ENCODE measurements at places on chromosomes 3 and 15.

- DNase-seq, result no peak
Measured at GRCh38 chr3:4757575-4758248, 221.5 kb upstream of the BHLHE40 start.

DNA sequence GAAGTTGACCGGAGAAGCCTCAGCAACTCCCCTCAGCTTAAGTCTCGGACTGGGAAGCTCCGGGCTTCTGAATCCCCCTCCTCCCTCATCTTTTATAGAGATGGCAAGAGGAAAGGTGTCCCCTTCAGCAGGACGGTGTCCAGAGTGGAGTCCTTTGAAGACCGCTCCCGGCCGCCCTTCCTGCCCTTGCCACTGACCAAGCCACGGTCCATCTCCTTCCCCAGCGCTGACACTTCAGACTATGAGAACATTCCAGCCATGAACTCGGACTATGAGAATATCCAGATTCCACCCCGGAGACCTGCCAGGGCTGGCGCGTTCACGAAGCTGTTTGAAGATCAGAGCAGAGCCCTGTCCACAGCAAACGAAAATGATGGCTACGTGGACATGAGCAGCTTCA lies 2.4 kb downstream of the FGD5 start:
- DNase-seq, result no peak

DNA sequence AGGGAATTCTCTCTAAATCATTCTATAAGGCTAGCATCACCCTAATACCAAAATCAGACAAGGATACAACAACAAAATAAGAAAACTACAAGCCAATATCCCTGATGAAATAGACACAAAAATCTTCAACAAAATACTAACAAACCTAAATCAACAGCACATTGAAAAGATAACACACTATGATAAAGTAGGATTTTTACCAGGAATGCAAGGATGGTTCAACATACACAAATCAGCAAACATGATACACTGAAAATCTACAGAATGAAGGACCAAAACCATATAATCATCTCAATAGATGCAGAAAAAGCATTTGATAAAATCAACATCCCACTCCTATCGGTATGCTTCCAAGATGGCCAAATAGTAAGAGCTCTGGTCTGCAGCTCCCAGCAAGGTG lies 39.5 kb downstream of the ALDH1A2 start:
- no peak for DNase-seq

GRCh38 chr3:49359623-49360022 lies 1.5 kb upstream of the GPX1 start:
- DNase-seq, result peak; percentile 57

GRCh38 chr3:134860141-134860540 lies 65.1 kb downstream of the EPHB1 start:
- no peak for DNase-seq

- no peak for DNase-seq
Measured at GRCh38 chr3:12822725-12823373, 18.5 kb downstream of the RPL32 start.

- DNase-seq, result no peak
Measured at GRCh38 chr3:115293321-115293720, 146.2 kb upstream of the ZBTB20 start.

GRCh38 chr3:23004971-23005370 lies 198.2 kb upstream of the UBE2E2 start:
- peak; percentile 30 for DNase-seq

GRCh38 chr3:36763850-36764703 lies at the start of gene DCLK3:
DCLK3 (minus strand) TSS chr3:36764553; CDS start chr3:36764263, 290 bp downstream.
- DNase-seq, result peak; percentile 9

GRCh38 chr3:54527953-54528352 lies 399.9 kb downstream of the LRTM1 start:
- DNase-seq, result peak; percentile 16

DNA sequence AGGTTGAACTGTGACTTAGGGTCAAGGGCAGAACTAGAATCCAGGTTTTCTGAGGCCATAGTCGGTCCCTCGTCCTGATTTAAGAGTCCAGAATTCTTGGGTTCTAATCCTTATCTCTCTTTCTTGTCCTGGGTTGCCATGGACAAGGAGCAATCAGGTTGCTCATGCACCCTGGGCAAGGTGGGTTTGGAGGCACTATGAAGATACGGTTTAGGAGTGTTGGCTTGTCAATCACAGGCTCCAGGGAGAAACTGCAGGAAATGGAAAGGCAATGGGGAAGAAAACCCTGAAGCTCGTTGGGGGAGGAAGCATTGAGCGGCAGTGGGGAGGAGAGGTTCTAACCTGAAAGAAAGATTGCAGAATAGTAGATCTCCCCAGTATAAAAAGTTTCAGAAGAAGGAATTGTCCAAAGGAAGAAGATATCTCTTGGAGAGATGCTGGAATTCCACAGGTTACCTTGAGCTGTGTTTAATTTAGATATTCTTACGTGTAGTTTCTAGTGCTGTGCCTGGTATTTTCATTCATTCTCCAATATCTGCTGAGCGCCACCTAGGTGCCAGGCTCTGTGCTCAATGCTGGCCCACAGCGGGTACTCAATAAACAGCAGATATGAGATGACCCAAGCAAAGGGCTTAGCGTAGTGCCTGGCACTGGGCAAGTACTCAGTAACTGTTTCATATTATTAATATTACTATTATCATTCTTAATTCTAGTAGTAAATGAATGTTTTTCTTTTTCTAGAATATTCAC lies 2.0 kb downstream of the ACAN start:
- no peak for DNase-seq

DNA sequence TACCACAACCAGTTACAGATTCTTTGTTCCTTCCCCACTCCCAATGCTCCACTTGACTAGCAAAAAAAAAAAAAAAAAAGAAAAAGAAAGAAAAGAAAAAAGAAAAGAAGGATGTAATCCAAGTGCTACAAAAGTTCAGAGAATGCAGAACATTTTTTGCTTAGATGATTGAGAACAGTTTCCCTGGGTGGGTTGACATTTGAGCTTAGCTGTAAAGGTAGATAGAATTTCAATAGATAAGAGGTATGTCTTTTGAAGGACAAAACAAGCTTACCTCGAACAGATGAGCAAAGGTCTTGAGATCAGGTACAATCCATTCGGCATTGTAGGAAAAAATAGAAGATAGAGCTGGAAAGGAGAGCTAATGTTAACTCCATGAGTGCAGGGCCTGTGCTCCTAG lies 344.6 kb upstream of the NECTIN3 start:
- DNase-seq, result no peak

GRCh38 chr3:55294557-55294956 lies 192.5 kb downstream of the WNT5A start:
- peak; percentile 52 for DNase-seq

DNA sequence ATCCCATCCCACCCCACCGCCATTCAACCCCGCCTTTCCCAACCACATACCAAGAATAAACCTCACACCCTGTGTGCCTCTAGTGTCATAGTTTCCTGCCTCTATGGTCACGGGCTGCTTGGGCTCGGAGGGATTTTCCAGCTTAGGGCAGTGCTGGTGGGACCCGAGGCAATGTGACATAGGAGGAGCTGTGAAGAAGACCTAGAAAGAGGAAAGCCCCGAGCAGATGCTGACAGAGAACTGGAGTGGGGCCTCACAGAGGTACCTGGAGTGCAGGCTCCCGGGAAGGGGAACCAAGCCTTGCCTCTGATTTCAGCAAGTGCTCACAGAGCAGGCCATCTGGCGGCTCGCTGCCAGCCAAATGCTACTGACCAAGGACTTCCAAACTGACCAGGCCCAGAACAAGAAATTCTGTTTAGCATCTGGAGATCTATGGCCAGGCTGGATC lies 27.5 kb downstream of the BHLHE40 start:
- no peak for DNase-seq

- no peak for DNase-seq
Measured at GRCh38 chr3:8282541-8283165, 219.0 kb upstream of the LMCD1 start.

- peak; percentile 77 for DNase-seq
Measured at GRCh38 chr3:12454076-12454815, 30.0 kb upstream of the TSEN2 start.

DNA sequence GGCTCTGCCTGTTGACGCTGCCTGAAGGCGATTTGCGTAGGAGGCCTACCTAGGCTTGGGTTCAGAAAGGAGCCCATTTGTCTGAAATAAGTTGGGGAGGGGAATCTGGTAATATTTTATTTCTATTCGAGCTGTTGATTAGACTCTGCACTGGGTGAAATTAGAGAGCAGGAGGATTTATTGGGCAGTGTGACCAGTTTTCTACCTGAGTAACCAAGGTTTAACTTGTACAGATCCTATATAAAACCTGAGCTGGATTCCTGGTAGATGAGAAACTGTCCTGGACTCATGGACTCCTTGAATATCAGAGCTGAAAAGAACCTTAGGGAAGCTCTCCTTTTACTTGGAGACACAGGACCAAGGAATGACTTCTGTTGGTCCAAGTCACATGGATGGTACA lies 19.6 kb upstream of the GPR156 start:
- no peak for DNase-seq

- DNase-seq, result no peak
Measured at GRCh38 chr3:69164296-69164695, 41.9 kb upstream of the LMOD3 start.
